ENCODE measurements at places on chromosomes 7 and 10.

GRCh38 chr7:138816650-138817049 lies 18.7 kb upstream of the ATP6V0A4 start:
- DNase-seq = no peak

- DNase-seq = no peak
Measured at GRCh38 chr7:150866932-150867564, 14.7 kb downstream of the AOC1 start.

GRCh38 chr7:155517969-155518368 lies 28.4 kb downstream of the CNPY1 start:
- DNase-seq = no peak

- DNase-seq = no peak
Measured at GRCh38 chr10:16779384-16779915, 37.8 kb downstream of the RSU1 start.

GRCh38 chr7:41149576-41149975 lies 553.3 kb downstream of the INHBA start:
- no peak for DNase-seq

- DNase-seq = no peak
Measured at GRCh38 chr7:65966146-65966545, 15.9 kb downstream of the GUSB start.
